A673 (cell line): ENCODE measurements at places on chromosomes 2 and 18. TPM values are rescaled to one million over a fixed set of nuclear protein-coding genes. Genes with fewer than 3 reads are reported as not detected.

CFAP65 gene
- 0.13 and 0.83 TPM in 2 replicates for total RNA-seq

INHBB gene
- 0.09 TPM in 2 replicates for total RNA-seq

ABHD1 gene
- total RNA-seq = 0.22 TPM in 1 of 2 replicates, not detected in the other

CLEC4F gene
- 0.67 and 1.1 TPM in 2 replicates for total RNA-seq

ASB18 gene
- total RNA-seq = not detected in 2 replicates

PIEZO2 gene
- 5.5 and 8.8 TPM in 2 replicates for total RNA-seq

ABCA12 gene
- total RNA-seq = 0.04 TPM in 1 of 2 replicates, not detected in the other

GPR75 gene
- 4.8 and 5.3 TPM in 2 replicates for total RNA-seq

RAMP1 gene
- total RNA-seq = 22.0 and 24.8 TPM in 2 replicates

DOK6 gene
- total RNA-seq = 13.7 and 17.0 TPM in 2 replicates

CYBRD1 gene
- total RNA-seq = 7.3 and 8.5 TPM in 2 replicates

CNOT9 gene
- 89.5 and 92.3 TPM in 2 replicates for total RNA-seq

GALNT5 gene
- total RNA-seq = not detected in 2 replicates

SPP2 gene
- total RNA-seq = not detected in 2 replicates

DNA sequence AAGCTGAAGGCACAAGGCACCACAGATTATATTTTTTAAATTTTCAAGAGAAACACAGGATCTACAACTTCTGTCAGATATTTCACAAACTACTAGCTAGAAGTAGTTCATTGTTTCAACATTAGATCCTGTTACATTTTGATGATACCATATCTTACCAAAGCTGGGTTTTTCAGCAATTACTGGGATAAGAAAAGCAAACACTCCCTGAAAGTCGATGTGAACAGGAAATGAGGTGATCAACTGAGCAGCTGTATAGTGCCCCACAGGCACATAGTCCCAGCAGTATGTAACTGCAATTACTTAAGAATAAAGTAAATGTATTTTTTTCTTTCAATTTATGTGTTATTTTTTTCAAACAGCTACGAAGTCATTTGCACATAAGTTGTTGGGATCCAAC lies 103.5 kb downstream of the DNER start:
- H3K4me1 ChIP-seq = no peaks in the 10 kb centered on the region
- no peak overlapping the region for H3K4me3 ChIP-seq
- no peak for DNase-seq
- no peaks in the 10 kb centered on the region for H3K27me3 ChIP-seq

DNA sequence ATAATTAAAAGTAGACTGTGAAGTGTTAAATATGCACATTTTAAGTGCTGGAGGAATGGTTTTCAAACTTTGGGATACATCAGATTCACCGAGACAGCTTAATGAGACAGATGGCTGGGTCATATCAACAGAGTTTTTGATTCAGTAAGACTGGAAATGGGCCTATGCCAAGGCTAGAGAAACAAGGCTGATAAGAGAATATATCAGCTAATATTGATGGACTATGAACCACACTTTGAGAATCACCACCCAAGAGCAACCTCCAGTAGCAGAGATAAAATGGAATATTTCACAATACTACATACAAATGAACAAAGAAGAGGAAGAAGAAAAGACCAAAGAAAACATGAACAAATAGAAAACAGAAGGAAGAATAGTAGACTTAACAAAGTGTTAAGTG lies 450.2 kb upstream of the KLHL29 start:
- H3K36me3 ChIP-seq = no peaks in the 10 kb centered on the region
- DNase-seq = no peak
- H3K27me3 ChIP-seq = peaks cover 23% of the 10 kb centered on the region
- H3K4me3 ChIP-seq = no peak overlapping the region
- H3K27ac ChIP-seq = no peak overlapping the region
- H3K4me1 ChIP-seq = no peaks in the 10 kb centered on the region

GRCh38 chr18:641224-641623 lies 16.2 kb upstream of the TYMS start:
- H3K27ac ChIP-seq = no peak overlapping the region
- no peaks in the 10 kb centered on the region for H3K4me1 ChIP-seq
- no peak overlapping the region for H3K4me3 ChIP-seq
- DNase-seq = no peak

DNA sequence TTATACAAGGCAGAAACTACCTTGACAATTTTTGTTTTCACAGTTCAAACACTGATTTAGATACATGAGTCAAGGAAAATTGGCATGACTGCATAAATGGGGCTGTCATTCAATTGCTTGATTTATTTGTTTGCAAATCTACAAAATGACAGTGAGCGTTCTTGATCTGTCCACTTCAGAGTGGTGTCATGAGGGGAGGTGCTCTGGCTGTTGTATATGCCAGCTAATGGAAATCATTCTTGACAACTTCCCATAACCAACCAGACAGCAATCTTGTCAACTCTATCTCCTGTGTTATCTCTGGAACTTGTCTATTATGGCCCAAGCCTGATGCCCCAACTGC lies 120.6 kb upstream of the UGP2 start:
- H3K27me3 ChIP-seq = no peaks in the 10 kb centered on the region
- no peaks in the 10 kb centered on the region for H3K36me3 ChIP-seq
- H3K27ac ChIP-seq = no peak overlapping the region
- no peaks in the 10 kb centered on the region for H3K4me1 ChIP-seq

GRCh38 chr2:114864901-114865300 lies 422.5 kb downstream of the DPP10 start:
- DNase-seq = no peak
- no peak overlapping the region for H3K4me3 ChIP-seq
- H3K36me3 ChIP-seq = no peaks in the 10 kb centered on the region
- no peak overlapping the region for H3K27ac ChIP-seq
- H3K4me1 ChIP-seq = no peaks in the 10 kb centered on the region

GRCh38 chr2:43000242-43001054 lies 208.1 kb upstream of the HAAO start:
- H3K36me3 ChIP-seq = no peaks in the 10 kb centered on the region
- no peak overlapping the region for H3K4me3 ChIP-seq
- H3K4me1 ChIP-seq = no peaks in the 10 kb centered on the region
- DNase-seq = no peak
- no peaks in the 10 kb centered on the region for H3K27me3 ChIP-seq
- no peak overlapping the region for H3K27ac ChIP-seq

DNA sequence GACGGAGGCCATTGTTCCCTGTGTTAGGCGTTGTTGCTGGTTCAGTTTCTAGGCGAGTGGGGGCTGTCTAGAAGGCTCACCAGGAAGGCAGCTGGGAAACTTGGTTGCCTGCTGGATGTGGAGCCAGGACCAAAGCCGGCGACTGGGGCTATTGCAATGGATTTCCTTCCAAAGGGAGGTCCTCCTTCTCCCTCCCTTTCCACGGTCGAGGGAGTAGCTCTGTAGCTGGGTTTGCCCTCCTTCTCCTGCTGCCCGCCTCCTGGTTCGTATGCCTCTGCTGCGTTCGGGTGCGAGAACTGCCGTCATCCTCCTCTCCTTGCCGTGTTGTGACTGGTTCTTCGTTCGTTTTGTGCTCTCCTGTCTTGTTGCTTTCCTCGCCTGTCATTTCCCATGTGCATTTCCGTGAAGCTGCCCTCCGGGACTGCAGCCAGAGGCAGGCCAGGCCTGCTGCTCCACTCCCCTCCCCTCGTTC lies 203.4 kb downstream of the NEDD4L start:
- H3K4me3 ChIP-seq = no peak overlapping the region
- H3K4me1 ChIP-seq = peaks cover 11% of the 10 kb centered on the region
- DNase-seq = no peak
- H3K27me3 ChIP-seq = no peaks in the 10 kb centered on the region
- no peaks in the 10 kb centered on the region for H3K36me3 ChIP-seq

DNA sequence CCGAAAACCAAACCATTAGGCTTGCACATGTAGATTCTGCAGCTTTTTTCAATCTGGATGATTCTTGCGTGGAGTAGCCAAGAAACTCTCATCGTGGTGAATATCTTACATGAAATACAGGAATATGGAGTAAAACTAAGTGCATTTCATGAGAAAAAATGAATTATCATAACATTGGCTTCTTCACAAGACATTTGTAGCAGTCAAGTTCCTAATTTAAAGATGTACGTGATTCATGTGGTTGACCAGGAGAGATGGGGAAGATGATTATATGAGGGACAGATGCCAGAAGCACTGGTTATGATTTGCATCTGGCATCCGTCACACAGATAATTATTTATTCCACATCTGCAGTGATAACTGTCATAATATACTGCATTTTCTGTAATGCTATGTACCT lies 90.4 kb downstream of the ANTXR1 start:
- peaks cover 27% of the 10 kb centered on the region for H3K4me1 ChIP-seq
- H3K27ac ChIP-seq = no peak overlapping the region
- H3K27me3 ChIP-seq = no peaks in the 10 kb centered on the region

DNA sequence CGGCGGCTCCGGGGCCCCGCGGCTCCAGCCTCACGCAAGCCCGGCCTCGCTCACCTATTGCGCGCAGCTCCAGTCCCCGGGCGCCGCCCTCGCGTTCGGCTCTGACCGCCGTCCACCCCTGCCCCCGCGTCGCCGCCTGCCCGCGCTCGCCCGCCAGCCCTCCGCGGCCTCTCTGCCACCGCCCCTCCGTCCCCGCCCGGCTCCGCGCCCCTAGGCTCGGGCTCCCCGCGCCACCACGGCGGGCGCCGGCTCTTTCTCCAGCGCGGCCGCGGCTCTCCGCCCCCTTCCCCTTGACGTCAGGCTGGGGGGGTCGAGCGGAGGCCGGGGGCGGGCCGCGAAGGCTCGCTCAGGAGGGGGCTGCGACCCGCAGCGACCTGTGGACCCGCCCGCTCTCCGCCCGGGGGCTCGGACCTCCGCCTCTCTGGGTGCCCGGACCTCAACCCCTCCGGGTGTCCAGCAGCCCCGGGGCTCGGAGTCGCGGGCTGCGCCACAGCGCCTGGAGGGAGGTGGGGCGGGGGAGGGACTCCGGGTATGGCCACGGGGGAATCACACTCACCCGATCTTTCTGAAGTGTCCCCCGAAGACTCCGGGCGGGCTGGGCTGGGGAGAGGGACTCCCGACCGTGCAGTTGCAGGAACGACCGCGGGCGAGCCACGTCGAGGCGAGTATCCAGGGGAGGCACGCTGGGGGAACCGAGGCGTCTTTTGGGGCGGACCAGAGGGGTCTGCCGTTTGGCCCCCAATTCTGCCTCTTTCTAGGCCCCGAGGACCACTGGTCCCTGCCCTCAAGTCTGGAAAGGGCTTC lies at the start of gene SEMA4C:
TSS of gene SEMA4C (minus strand) at position 259 of the 804 bp plus-strand sequence. CDS start 2,194 bp downstream, outside the sequence.
- no peak for DNase-seq
- peaks cover 21% of the 10 kb centered on the region for H3K36me3 ChIP-seq
- no peaks in the 10 kb centered on the region for H3K27me3 ChIP-seq
- H3K27ac ChIP-seq = peak within 1 kb of the TSS; percentile 99
- peaks cover 20% of the 10 kb centered on the region for H3K4me1 ChIP-seq

DNA sequence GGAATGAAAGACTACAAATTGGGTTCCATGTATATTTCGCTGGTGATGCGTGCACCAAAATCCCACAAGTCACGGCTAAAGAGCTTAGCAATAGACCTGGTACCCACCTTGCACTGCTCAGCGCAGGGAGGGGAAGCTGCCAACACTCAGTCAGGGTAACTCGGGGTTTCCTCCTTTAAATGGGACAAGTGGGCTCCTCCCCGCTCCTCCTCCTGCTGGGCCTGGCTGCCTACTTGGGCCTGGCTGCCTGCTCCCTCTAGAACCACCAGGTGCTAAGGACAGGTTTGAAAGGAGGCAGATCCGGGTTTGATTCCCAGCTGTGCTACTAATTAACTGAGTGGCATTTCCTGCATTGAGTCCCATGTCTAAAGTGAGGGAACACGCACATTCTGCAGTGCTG lies 23.4 kb downstream of the MYO7B start:
- no peaks in the 10 kb centered on the region for H3K4me1 ChIP-seq
- DNase-seq = no peak
- no peaks in the 10 kb centered on the region for H3K36me3 ChIP-seq
- H3K27me3 ChIP-seq = peaks cover 15% of the 10 kb centered on the region
- H3K4me3 ChIP-seq = no peak overlapping the region
- no peak overlapping the region for H3K27ac ChIP-seq

- H3K4me3 ChIP-seq = no peak overlapping the region
- no peak overlapping the region for H3K27ac ChIP-seq
- H3K36me3 ChIP-seq = no peaks in the 10 kb centered on the region
- DNase-seq = no peak
- no peaks in the 10 kb centered on the region for H3K4me1 ChIP-seq
- no peaks in the 10 kb centered on the region for H3K27me3 ChIP-seq
Measured at GRCh38 chr2:56473524-56473923, 289.7 kb downstream of the CCDC85A start.

- H3K27me3 ChIP-seq = no peaks in the 10 kb centered on the region
- no peaks in the 10 kb centered on the region for H3K4me1 ChIP-seq
- no peaks in the 10 kb centered on the region for H3K36me3 ChIP-seq
- H3K4me3 ChIP-seq = no peak overlapping the region
- H3K27ac ChIP-seq = no peak overlapping the region
Measured at GRCh38 chr2:197201874-197202273, 108.7 kb downstream of the ANKRD44 start.

DNA sequence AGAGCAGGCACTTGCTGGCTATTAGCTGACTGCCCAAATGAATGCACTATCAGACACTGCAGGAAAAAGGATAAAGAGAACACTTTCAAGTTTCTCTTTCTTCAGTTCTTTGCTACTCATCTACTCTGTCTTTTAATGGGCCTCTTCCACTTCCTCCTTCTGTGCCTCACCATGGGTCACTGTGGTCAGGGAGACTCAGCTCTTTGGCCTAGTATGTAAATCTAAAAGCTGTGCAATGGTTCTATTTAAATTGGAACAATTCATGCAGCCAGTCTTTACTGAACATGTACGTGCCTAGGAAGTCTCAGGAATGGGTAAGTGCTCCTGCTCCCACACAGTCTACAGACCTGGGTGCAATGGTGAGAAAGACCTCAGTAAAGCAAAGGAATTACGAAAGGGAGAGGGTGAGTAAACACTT lies 79.1 kb upstream of the DNMT3A start:
- peak overlapping the region; percentile 40 for H3K27ac ChIP-seq
- H3K27me3 ChIP-seq = no peaks in the 10 kb centered on the region
- no peak for DNase-seq

- no peak overlapping the region for H3K4me3 ChIP-seq
- no peaks in the 10 kb centered on the region for H3K36me3 ChIP-seq
- no peak for DNase-seq
- no peak overlapping the region for H3K27ac ChIP-seq
- no peaks in the 10 kb centered on the region for H3K4me1 ChIP-seq
Measured at GRCh38 chr2:175838979-175839378, 163.1 kb downstream of the LNPK start.

DNA sequence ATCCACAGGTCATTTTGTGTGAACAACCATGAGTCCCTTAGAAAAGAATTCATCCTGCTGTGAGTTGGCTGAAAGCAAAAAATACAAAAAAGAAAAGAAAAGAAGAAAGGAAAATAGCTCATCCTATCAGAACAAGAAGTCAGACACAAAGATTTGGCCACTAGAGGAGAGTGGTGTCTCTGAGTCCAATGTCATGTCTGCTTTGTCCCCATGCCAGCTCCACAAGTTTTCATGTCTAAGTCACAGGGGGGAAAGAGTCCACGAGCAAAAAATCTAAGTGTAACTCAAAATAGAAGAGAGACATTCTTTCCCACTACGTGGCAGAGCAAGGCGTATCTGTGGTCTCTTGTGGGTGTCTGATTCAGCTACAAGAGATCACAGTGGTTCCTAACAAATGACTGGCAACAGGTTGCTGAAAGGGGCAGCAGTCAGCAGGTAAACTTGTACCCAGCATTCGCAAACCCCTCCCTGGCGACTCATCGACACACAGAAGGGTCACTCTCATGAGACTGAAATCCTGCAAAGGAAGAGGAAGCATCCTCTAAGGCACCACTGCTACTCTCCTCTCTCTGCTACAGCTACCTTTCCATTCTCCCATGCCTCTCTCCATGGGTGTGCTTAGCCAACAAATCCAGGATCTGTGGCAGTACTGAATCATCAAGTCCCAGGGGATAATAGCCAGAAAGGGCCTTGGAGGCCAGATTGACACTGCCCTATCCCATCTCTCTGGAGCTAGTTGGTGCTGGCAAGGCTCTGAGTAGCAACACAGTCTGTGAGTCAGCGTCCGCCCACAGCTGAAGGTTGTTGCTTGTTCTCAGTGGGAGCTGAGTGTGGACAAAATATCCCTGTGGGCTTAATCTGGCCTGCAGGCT lies 123.0 kb upstream of the SLC39A10 start:
- no peaks in the 10 kb centered on the region for H3K27me3 ChIP-seq
- H3K27ac ChIP-seq = no peak overlapping the region
- no peaks in the 10 kb centered on the region for H3K36me3 ChIP-seq
- H3K4me3 ChIP-seq = no peak overlapping the region
- peaks cover 39% of the 10 kb centered on the region for H3K4me1 ChIP-seq
